ENCODE measurements at places on chromosomes 6 and 20.

- peak; percentile 51 for DNase-seq
These were observed 59.4 kb downstream of the GFOD1 start for GRCh38 chr6:13427801-13428582.

GRCh38 chr20:6637160-6637579 is 130.3 kb upstream of the BMP2 start:
- DNase-seq, result no peak

- DNase-seq, result no peak
These were observed 28.5 kb downstream of the TRERF1 start for GRCh38 chr6:42423244-42423643.

- DNase-seq, result no peak
These were observed 2.6 kb upstream of the TP53INP2 start for GRCh38 chr20:34701405-34702085.

- DNase-seq, result no peak
These were observed 8.5 kb downstream of the ACSS1 start for GRCh38 chr20:25049261-25050060.

DNA sequence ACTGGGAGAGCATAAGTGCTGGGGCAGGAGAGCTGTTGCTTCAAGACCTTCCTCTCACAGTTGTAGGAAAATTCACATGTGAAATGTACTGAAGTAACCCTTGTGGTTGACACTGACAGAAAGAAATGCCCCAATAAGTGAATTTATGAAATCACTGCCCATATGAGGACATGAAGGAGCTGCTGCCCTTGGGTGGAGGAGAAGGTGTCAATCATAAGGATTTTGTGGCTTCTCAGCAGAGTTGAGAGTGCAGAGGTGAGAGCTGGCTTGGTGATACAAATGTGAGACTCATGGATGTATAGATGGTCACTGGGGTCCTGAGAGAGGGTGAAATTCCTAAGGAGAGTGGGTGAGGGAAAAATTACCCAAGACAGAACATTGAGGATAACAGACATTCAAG is 33.9 kb upstream of the CMTR1 start:
- DNase-seq, result no peak

GRCh38 chr20:49961413-49961812 is 21.4 kb upstream of the SNAI1 start:
- DNase-seq, result no peak

GRCh38 chr20:18794428-18794787 is 19.2 kb upstream of the SCP2D1 start:
- no peak for DNase-seq

DNA sequence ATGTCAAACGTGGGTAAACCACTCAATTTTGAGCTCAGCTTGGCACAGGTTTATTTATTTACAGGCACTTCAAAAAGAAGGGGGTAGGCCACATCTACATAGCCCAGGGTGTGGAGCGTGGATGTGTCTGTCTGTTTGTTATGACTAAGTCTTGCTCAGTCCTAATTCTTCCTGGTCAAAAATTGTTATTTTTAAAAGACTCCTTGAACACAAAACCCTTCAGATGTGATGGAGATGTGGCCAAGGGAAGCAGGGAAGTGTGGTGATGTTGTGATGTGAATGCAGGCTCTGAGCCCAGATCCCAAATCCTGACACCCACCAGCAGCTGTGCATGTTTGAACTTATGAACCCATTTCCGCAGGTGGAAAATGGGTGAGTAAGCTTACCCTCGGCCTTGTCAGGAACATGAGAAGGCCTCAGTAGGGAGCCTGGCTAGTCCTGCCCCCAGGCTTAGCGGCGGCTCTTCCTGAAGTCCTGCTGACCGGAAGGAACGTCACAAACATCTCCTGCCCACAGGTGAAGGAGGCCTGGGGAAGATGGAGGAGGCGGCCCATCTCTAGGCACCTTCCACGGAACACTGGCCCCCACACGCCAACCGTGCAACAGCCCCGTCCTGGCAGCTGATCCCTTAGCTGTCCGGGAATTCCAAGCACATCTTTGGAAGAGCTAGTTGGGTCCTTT is 119.7 kb downstream of the MYLK4 start:
- DNase-seq, result no peak

- DNase-seq, result no peak
These were observed 105.7 kb downstream of the IRF4 start for GRCh38 chr6:497258-497657.

GRCh38 chr6:128149796-128150195 is 248.9 kb upstream of the THEMIS start:
- DNase-seq, result no peak

GRCh38 chr6:166313255-166314070 is 5.3 kb upstream of the PRR18 start:
- DNase-seq, result no peak

DNA sequence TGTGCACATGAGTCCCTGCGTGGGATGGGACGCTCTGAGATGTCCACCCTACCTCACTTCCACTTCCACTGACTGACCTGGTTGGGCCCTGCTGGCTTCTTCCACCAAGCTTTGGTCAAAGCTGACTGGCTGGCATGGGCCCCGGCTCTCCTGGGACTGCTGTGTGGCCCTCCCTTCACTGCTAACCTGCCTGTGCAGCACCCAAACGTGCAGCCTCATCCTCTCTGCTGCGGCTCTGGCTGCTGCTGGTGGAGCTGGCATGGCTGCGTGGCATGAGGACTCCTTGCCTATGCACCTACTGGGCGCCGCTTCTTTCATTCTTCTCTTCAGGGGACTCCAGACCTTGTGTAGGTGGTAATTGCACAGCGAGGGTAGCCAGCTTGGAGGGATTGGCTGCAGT is 18.7 kb upstream of the IP6K3 start:
- no peak for DNase-seq

DNA sequence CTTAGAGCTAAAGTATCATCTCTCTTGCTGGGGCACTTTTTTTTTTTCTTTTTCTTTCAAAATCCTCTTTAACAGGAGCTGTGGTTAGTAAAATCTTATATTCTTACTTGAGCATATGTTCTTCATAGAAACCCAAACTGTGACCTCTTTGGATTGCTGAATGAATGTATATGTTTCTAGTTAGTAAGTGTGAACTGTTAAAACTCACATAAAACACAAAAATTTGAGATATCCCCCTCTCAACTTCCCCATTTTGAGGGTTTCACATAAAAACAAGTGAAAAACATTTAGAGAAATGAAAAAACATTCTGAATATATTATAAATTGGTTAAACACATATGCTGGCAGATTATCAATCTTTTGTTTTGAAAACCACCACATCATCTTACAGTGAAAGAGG is 78.1 kb downstream of the INSM1 start:
- DNase-seq, result no peak

DNA sequence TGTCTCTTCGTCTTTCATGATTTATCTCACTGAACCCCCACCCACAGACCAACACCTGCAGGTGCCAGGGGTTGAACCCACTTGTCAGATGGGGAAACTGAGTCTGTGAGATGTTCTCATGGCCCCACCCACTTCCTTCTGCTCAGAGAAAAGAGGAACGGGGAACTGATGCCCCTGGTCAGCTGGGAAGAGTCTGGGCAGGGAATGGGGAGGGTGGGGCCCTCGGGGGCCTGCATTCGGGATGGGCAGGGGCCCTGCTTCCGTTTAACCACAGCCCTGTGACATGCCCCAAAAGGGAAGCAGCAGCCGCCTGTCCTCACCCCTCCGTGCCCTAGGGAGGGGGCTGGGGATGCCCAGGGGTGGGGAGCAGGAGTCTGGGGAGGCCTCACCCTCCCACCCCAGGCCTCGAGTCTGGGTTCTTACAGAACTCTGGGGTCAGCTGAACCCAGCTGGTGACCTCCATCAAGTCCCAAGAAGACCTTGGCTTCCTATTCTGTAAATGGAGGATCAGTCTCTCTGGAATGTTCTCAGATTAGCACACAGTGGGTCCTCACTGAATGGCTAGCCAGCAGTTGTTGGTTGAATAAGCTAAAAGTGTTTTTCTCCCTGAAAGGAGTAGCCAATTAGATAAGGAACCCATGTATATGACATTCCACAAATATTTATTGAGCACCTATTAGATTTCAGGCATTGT is 81.5 kb downstream of the CEBPB start:
- DNase-seq, result no peak

GRCh38 chr20:35171753-35172433 is at the start of gene PROCR:
TSS of gene PROCR (plus strand) at chr20:35172072. CDS start at chr20:35172155, 83 bp downstream.
- no peak for DNase-seq

- no peak for DNase-seq
These were observed 25.3 kb upstream of the ZNFX1 start for GRCh38 chr20:49303065-49303552.

DNA sequence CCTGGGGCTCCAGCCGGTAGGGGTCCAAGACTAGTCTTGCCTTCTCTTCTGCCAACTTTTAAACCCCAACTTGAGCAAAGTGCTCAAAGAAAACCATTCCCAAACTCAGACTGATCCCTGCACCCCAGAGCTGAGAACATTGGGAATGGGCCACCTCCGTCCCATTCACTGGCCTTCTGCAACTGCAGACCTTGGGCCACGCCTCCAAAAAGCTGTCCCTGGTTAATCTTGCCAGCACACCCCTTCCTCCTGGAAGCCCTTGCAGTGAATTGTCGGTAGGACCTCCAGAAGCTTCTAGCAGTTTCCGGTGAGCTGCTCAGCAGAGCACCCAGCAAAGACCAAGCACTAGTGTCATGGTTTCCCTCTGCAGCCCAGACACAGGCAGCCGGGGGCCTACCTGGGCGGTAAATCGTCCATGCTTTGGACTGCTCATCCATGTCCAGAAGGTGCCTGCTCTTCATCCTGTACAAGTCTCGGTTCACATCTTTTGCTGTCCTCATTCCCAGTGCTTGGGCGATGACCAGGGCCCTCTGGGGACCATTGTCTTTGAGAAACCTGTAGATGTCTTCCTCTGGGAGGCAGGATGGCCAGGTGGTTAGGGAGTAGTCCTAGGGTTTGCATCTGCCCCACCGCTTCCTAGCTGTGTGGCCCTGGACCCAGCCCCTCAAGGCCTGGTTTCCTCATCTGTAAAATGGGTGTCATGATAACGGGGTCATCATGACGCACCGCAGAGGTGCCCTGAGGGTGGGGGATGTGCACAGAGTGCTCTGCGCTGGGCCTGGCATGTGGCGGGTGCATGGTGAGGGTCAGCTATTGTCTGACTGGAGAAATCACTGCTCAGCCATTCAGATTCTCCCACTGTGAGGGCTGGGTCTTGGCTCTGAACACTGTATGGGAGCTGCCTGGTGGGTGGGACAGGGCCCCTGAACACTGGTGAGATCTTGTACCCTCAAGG is 5.5 kb downstream of the ZBP1 start:
- DNase-seq, result no peak

DNA sequence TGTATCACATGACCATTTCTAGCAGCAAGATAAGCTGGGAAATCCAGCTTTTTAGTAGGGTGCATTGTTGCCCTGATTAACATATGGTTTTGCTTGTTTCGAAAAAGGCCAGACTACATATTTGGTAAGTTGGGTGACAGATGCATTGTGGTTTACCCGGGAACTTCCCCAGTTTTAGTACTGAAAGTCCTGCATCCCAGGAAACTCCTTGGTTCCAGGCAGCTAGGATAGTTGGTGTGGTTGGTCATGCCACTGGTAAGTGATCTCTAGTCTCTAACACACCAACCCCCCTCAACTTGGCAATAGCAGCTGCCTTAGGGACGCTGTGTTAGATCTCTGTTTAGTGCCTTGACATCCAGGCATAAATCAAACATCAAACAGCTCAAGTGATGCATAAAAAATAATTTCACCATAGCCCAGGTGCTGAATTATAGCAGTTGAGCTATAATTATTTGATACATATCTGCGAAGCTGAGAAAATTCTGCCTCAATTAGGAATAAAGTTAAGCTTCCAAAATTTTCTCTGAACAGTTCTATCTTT is 216.5 kb downstream of the TFAP2C start:
- no peak for DNase-seq

- no peak for DNase-seq
These were observed 1.7 kb downstream of the C20orf204 start for GRCh38 chr20:64037498-64038213.

DNA sequence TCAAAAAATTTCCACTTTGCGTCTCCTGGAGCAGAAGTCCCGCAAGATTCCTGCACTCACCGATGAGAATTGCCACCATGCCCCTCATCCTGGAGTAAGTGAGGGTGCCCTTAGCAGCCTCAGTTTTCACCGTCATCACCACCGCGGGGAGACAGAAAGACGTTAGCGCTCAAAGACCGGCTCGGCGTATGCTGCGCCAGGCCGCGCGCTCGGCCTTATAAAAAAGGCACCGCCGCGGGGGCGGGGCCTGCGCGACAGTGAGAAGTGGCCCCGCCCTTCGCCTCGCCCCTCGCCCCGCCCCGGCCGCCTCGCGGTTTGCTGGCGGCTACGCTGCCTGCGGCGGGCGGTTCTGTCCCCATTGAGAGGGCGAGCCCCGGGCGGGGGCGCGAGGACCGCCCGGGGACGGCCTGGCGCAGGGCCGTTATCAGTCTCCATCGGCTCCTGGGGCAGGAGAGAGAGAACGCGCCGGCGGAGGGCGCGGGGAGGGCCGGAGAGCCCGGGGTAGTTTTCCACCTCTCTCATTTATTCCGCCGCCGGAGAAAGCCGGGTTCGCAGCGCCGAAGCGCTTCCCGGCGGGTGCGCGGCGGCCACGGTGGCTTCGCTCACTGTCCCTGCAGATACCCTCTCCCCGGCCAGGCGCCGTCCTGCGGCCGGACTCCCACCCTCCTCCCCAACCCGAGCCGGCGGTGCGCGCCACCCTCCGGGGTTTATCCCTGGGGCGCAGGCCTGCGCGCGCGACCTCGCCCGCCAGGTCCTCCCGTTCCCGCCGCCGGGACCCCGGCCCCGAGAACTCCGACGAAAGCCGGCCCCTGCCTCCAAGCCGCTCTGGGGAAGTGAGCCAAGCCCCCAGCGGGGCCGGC is 122.5 kb upstream of the SLC2A12 start:
- DNase-seq, result peak; percentile 90

GRCh38 chr20:15986690-15987089 is 586.6 kb downstream of the KIF16B start:
- DNase-seq, result no peak

DNA sequence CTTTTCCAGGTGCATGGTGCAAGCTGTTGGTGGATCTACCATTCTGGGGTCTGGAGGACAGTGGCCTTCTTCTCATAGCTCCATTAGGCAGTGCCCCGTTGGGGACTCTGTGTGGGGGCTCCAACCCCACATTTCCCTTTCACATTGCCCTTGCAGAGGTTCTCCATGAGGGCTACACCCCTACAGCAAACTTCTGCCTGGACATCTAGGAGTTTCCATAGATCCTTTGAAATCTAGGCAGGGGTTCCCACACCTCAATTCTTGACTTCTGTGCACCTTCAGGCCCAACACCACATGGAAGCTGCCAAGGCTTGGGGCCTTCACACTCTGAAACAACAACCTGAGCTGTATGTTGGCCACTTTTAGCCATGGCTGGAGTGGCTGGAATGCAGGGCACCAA is 282.8 kb upstream of the SASH1 start:
- DNase-seq, result no peak

- DNase-seq, result no peak
These were observed 1068.7 kb upstream of the FLRT3 start for GRCh38 chr20:15406072-15406471.

GRCh38 chr6:170005665-170006064 is 254.2 kb downstream of the ERMARD start:
- DNase-seq, result no peak
